ENCODE measurements at places on chromosomes 6 and 20. TPM values are rescaled to one million over a fixed set of nuclear protein-coding genes. Genes with fewer than 3 reads are reported as not detected.

DNA sequence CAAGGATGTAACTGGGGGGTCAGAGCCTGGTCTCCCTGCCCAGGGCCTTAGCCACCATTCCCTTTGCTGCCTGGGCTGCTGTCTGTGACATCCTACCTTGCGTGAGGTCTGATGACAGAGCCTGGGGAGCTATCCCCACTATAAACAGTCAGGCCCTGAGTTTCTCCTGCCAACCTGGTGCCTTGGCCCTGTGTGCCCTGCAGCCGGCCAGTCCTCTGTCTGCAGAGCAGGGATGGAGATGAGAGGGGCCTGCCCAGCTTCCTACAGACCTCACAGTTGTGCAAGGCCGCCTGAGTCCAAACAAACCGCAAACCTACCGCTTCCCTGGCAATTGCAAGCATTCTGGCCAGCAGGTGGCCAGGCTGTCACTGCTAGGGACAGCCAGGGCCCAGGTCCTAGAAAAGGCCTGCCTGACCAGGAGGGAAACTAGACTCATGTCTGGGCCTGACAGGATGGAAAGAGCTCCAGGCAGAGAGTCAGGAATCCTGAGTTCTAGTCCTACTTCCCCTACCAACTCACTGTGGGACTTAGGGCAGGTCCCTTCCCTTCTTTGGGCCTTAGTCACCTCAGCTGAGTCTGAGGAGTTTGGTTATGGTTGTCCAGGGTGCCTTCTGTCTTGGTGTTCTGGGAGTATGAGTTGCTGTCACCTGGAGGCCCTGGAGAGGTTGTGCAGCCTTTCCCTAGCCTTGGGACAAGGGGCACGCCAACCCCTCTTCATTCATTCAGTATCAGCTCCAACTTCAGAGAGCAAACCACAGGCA lies 86.2 kb downstream of the VEGFA start:
- no peak for DNase-seq

DNA sequence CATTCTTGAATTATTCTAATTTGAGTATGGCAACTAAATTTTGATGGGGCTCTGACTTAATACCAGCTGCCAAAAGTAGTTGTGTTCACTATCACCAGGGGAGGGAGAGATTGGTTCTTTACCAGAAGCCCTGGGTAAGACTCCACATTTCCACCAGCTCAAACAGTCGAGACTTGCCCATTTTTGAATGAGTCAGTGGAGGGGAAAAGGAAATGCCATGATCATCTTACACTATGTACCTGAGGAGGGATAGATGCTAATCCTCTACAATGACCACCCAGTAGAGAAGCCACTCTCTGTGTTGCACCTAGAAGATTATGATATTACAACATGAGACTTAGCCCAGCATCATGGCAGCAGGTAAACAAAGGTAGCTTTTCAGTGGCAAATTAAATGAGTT lies 77.0 kb upstream of the SGK1 start:
- no peak for DNase-seq

- DNase-seq = no peak
These were observed 28.0 kb upstream of the MCM9 start for GRCh38 chr6:118963003-118963402.

- no peak for DNase-seq
These were observed 301.8 kb upstream of the ID4 start for GRCh38 chr6:19535351-19535750.

GRCh38 chr6:90169374-90169773 lies 127.3 kb downstream of the BACH2 start:
- no peak for DNase-seq

EYS gene
- 0.69 TPM for total RNA-seq

SNPH gene
- total RNA-seq = 1.2 TPM

Measured in skin of body (tissue), 3 donors.